ENCODE measurements at places on chromosomes 7 and 10. TPM values are rescaled to one million over a fixed set of nuclear protein-coding genes. Genes with fewer than 3 reads are reported as not detected.

DNA sequence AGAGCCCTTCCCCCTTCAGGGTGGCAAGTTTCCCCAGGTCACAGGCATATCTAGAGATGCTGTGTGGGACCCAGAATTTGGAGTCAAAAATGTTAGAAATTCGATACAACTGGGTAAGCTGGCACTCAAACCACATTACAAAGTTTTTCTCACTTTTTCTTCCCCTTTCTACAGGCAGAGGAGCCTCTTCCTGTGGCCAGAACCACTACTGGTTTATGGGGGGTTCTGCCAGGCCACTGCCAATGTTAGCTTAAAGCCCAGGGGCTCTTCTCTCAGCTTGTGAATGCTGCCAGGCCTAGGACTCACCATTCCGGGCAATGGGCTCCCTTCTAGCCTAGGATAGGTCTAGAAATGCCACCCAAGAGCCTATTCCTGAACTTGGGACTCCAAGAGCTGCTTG is 617.9 kb upstream of the PHF14 start:
- no peak for DNase-seq

Gene MALRD1
- polyA plus RNA-seq: 2.4 TPM

- no peak for DNase-seq
Measured at GRCh38 chr7:21243265-21243664, 184.6 kb upstream of the SP4 start.

Gene TIMM23
- polyA plus RNA-seq: 137 TPM

Gene TUBB8
- polyA plus RNA-seq: not detected

DNA sequence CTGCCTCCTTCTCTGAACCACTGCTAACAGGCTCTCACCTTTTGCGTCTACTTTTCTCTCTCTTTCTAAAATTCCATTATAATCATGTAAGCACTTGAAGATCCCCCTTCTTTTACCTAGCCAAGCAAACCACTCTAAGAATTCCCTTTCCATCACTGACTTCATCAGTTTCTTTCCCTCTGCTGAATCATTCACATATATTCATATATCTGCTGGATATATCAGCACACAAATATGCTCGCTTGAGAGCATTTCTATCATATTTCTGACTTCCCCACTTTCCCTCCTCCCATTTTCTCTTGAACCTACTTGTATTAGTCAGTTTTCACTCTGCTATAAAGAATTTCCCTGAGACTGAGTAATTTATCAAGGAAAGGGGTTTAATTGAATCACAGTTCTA is 84.2 kb upstream of the LRRN3 start:
- peak; percentile 13 for DNase-seq

Gene EBLN1
- polyA plus RNA-seq: not detected

Gene SLC26A4
- 0.11 TPM for polyA plus RNA-seq

DNA sequence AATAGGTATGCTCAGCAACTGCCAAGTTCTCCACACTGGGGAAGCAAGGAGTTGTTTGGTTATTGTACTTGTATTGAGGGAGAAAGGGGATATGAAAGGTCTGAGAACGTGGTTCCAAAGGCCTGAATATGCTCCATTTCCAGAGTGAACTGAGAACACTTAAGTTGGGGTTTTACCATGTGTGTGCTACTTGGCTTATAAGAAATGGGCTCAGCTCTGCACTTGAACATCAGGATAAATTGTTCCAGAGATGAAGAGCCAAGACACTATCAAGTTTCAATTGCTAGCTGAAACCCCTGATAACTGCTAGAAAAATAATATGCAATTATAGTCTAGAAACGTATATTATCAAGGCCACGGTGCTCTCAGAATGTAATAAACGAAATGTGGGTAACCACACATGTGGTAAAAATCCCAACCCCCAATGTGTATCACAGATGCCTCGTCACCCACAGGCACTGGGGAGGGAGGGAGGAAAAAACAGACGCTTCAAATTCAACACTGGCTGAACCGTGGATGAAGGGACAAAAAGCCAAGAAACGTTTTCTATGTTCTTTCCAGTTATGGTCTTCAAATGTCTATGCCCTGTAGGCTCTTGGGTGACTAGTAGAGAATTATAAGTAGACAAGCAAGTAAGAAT is 16.3 kb downstream of the ELMO1 start:
- DNase-seq: no peak

Gene FAM180A
- 5.5 TPM for polyA plus RNA-seq

Gene ODAD2
- 1.3 TPM for polyA plus RNA-seq

Gene GDF10
- polyA plus RNA-seq: 0.09 TPM

DNA sequence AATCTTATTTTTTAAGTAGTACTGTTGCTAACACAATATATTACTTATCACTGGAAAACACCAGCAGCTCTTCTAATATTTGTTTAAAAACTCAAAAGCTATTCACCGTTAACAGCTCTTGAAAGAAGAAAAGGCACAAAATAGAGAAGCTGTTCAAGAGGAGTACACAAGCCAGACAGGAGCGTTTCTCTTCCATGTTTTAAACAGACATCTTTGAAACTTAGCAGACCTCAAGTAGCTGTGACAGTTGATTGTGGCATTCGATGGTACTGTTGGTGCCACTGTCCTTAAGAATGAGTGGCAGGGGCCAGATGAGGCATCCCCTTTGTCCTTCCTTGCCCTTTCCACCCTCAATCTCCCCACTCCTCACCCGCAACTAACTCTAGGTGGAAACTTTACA is 81.6 kb upstream of the PRR15 start:
- no peak for DNase-seq

DNA sequence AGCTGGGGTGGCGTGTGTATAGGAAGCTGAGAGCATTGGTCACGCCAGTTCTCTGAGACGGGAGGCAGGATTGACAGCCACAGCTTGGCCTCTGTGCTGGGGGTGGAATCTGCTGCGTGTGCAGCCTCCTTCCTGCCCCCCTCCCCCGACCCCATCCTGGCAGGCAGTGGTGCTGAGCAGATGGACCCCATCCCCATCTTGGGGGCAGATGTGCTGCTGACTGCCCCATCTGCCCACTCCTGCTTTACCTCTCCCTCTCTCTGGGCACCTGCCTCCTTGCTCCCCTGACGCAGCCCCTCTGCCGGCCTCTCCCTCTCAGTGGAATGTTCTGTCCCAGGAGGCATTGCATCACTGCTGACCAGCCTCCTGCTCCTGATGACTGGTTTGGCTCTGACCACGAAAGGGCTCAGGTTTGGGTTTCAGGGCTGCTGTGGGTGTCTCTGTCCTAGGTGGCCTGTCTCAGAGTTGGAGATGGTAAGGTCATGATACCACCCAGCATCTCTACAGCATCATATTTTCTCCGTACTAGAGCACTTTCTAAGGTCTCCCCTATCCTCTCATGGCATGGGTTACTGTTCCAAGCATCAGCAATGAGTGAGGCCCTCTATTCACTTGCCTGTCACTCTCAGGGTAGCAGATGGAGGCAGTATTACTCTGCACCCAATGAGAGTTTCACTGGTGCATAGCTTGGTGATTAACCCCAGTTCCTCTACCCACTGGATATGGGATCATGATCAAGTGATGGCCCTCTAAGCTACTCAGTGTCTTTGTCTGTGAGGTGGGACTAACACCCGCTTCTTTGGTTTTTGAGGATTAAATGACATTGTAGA is 81.9 kb downstream of the RBM20 start:
- DNase-seq: no peak

DNA sequence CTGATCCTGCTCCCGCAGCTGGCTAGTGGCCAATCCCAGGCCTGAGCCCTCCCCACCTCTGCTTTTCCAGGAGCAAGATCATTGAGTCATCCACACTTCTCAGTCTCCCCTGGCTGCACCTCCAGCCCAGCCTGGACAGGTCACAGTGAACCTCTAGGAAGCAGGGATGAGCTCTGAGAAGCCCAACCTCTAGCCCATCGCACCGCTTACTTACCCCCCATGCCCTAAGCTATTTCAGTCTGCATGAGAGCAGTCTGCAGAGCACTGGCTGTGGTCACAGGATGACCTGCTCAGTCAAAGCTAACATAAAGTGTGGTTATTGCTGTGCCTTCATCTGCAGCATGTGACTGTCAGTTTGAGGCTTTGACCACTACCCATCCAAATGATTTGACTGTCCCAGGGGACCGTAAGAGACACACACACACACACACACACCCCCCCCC is 129.2 kb downstream of the SORBS1 start:
- no peak for DNase-seq

DNA sequence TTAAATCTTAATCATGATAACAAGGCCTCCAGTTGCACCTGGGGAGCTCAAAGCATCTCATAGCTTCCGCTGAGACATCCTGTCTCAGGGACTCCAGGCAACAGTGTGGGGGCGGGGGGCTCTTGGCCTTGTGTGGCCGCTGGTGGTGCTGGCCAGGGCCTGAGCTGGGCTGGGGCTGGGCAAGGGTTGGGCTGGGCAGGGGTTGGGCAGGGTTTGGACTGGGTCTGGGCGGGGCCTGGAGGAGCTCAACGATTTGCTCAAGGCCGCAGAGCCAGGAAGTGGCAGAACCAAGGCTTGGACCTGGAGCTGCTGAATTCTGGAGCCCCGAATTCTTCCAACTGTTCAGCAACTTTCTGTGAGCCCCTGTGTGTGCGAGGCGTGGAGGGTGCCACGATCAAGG is 37.9 kb upstream of the PSMG3 start:
- DNase-seq: no peak

Gene VAX1
- not detected for polyA plus RNA-seq

- no peak for DNase-seq
Measured at GRCh38 chr10:69721690-69722310, 79.9 kb upstream of the COL13A1 start.

Gene KIAA1217
- polyA plus RNA-seq: 6.6 TPM

DNA sequence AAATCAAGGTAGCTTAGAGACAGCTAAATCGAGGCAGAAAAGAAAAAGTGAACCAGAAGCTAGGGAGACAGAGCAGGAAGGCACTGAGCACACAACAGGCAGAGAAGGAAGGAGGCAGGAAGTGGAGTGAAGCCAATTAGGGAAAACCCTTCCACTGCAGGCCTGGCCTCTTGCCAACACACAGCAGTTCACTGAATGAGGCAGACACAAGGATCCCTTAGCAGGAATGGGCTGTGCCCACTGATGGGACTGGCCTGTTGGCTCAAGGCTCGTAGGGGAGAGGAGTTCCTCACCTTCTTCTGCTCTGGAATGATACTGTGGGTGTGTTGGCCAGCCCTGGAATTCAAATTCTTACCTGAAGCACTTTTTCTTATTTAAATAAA is 220.3 kb upstream of the STK17A start:
- no peak for DNase-seq

- DNase-seq: peak; percentile 33
Measured at GRCh38 chr10:13299437-13300287, at the start of gene PHYH. Gene PHYH (minus strand): TSS chr10:13300064. CDS start chr10:13300042, 22 bp downstream.

GRCh38 chr10:58853668-58854067 is 322.8 kb upstream of the PHYHIPL start:
- DNase-seq: no peak

- DNase-seq: no peak
Measured at GRCh38 chr10:122459561-122460273, 1.6 kb upstream of the HTRA1 start.

- DNase-seq: no peak
Measured at GRCh38 chr7:139534096-139534495, 10.6 kb downstream of the CLEC2L start.

Gene ADAM22
- 0.33 TPM for polyA plus RNA-seq

Gene TMEM176B
- 3.1 TPM for polyA plus RNA-seq

DNA sequence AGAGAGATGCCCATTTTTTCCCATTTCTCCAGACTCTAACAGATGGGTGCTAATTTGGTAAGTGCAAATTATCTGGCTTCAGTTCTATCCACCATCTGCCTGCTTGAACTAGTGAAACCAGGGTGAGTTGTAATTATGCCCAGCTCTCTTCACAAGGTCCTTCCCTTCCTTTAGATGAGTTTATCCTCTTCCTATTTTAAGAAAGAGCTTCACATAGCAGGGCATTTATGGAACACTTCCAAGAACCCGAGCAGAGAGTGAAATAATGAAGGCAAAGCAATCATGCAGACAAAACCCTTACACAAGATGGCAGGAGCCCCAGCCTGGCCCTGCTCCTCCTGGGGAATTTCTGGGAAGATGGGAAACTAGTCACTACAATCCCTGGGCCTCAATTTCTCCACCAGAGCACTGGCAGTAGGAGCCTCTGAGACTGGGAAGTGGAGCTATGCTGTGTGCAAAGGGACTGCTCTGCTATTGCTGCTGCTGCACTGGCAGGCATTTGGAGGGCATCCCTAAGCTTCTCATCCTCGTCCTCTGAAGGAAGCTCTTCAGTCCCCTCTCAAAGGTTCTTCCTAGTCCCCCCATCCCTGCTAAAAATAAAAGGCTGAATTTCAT is 33.7 kb upstream of the PLXNA4 start:
- no peak for DNase-seq

Gene ZMIZ1
- 12.8 TPM for polyA plus RNA-seq

GRCh38 chr7:106358103-106358663 is 73.4 kb upstream of the NAMPT start:
- no peak for DNase-seq

Gene ITPRID1
- not detected for polyA plus RNA-seq

GRCh38 chr7:28362812-28363211 is 49.5 kb upstream of the CREB5 start:
- DNase-seq: no peak

DNA sequence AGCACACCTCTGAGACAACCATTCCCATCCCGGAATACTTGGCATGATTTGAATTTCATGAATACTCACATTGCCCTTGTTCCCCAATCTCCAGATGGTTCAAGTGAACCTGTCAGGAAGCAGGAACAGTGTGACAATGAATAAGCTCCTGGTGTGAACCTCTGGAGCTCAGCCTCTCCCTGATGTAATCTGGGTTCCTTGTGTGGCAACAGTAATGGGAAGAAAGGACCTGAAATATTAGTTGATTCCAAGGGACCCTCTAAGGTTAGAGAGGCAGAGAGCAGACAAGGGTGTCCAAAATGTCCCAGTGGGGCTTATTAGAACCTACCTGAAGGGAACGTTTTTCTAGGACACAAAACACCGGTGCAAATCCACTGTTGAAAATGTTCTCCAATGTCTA is 8.5 kb downstream of the OR2A7 start:
- DNase-seq: no peak

DNA sequence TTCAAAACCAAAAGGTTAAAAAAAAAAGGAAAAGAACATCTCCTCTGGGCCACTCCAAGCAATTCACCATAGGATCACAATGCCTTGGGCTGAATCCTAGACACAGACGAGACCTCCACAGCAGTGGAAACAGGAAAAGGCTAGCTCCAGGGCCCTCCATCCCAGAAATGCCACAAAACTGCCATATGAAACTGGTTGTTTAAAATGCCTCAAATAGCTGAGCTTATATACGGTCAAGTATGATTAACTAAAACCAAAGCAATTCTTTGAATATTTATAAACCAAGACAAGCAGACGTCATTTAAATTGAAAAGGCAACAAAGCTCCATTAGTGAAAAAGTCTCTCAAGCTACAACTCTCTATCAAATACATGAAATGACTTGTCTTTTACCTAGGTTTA is 63.1 kb downstream of the DOCK4 start:
- peak; percentile 13 for DNase-seq

Gene KNDC1
- polyA plus RNA-seq: 0.56 TPM

Gene HGF
- 129 TPM for polyA plus RNA-seq

Gene SLC26A3
- polyA plus RNA-seq: not detected

DNA sequence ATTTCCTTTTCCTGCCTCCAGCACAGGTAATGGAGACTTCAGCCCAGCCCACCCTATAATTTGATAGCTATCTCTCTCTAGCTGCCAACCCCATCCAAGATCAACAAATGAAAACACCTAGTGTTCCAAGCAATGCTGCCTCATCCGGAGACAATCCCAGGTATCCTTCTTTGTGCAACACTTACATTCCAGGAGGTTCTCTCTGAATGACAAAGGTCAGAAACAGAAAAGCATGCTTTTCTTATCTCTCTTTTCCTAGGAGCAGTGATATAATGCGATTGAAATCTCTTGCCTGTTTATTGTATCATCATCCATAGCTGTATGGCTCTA is 699.3 kb downstream of the INHBA start:
- no peak for DNase-seq

- DNase-seq: no peak
Measured at GRCh38 chr7:99729486-99730237, 5.3 kb downstream of the CYP3A7 start.
